Fibroblast of lung (primary cell): ENCODE measurements at places on chromosomes 4 and X. TPM values are rescaled to one million over a fixed set of nuclear protein-coding genes. Genes with fewer than 3 reads are reported as not detected.

NPNT gene
- total RNA-seq = 5.9 and 20.3 TPM in 2 replicates

GRIA3 gene
- 1.3 and 2.3 TPM in 2 replicates for total RNA-seq

COL4A5 gene
- 54.7 and 55.7 TPM in 2 replicates for total RNA-seq

CT45A5 gene
- not detected in 2 replicates for total RNA-seq

NOX1 gene
- total RNA-seq = not detected in 2 replicates

HS3ST1 gene
- total RNA-seq = not detected in 2 replicates

UGT2B15 gene
- total RNA-seq = not detected in 2 replicates

WDFY3 gene
- 64.5 and 88.8 TPM in 2 replicates for total RNA-seq

TEC gene
- 1.5 and 5.3 TPM in 2 replicates for total RNA-seq

FAM199X gene
- total RNA-seq = 17.2 and 21.1 TPM in 2 replicates

PCDH19 gene
- total RNA-seq = under 0.01 and 0.26 TPM in 2 replicates

ESX1 gene
- total RNA-seq = not detected in 2 replicates

PPARGC1A gene
- total RNA-seq = 4.4 and 6.9 TPM in 2 replicates

ZNF630 gene
- 2.1 and 4.3 TPM in 2 replicates for total RNA-seq

CYBB gene
- total RNA-seq = under 0.01 TPM in 2 replicates

COL4A6 gene
- 3.5 and 7.2 TPM in 2 replicates for total RNA-seq
